ENCODE measurements at places on chromosomes 6 and 20.

DNA sequence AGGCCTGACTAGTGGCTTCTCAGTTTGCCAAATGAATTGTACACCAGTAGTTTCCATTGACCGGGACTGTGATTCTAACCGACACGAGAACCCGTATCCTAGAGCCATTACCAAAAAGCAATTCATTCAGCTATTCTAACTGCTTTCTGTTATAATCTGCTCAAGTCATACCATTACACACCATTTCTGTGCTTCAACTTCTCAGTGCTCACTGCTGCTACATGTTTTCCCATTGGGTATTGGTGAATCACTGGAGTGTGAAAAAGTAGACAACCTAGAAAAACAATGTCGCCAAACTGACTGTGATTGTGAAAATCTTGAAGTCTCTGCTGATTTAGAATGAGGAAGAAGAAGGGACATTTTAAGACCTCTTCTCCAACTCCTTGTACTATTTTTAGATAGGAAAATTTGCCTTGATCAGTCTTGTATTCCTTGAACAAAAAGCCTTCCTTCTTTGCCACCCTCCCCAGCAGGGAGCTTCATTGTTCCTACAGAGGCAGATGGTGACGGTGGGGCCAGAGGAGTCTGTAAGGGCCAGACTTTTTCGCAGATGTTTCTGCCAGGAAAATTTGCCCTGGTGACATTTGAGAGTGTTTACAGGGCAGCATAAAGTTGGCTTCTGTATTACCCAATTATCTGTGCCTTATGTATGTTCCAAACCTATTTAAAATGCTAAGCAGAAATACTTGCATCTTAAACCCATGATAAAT lies 31.7 kb upstream of the MAP3K4 start:
- no peak for DNase-seq

GRCh38 chr20:24289737-24290481 lies 179.5 kb upstream of the SYNDIG1 start:
- no peak for DNase-seq

- no peak for DNase-seq
Observed at GRCh38 chr6:13908955-13909381, 15.8 kb upstream of the RNF182 start.

DNA sequence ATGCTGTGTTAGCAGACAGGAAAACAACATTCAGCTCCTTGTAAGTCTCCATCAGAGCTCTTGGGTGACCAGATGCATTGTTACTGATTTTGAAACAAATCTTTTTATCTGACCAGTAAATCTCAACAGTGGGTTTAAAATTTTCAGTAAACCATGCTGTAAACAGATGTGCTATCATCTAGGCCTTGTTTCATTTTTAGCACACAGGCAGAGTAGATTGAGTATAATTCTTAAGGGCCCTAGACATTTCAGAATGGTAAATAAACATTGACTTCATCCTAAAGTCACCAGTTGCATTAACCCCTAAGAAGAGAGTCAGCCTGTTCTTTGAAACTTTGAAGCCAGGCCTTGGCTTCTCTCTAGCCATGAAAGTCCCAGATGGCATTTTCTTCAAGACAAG lies 237.2 kb upstream of the BMP2 start:
- DNase-seq = no peak

DNA sequence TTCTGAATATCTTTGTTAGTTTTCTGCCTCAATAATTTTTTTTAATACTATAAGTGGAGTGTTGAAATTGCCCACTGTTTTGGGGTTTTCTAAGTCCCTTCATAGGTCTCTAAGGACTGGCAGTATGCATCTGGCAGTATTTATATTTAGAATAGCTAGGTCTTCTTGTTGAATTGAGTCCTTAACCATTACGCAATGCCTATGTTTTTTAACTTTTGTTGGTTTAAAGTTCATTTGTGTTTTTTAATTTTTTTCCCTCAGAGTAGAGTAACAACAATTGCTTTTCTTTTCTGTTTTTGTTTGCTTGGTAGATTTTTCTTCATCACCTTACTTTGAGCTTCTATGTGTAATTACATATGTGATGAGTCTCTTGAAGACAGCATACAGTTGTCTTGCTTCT lies 375.9 kb upstream of the EYS start:
- DNase-seq = no peak

GRCh38 chr6:129889580-129889979 lies 28.5 kb upstream of the TMEM244 start:
- DNase-seq = no peak
